Bronchial epithelial cell (primary cell): ENCODE measurements at places on chromosomes 1 and 21. TPM values are rescaled to one million over a fixed set of nuclear protein-coding genes. Genes with fewer than 3 reads are reported as not detected.

DNA sequence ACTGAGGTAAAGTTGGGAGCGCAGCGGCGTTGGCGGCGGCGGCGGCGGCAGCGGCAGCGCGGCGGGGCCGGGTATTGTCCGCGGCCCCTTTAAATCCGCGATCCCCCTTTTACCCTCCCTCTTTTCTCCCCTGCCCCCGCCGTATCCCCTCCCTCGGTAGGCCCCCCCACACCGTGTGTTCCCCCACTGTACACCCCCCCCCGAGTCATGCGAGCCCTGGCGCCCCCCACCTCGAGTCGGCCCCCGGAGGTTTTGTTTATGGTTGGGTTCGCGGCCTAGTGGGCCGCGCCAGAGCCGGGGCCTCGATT lies 169 bp downstream of the UBAP2L start:
- DNase-seq: no peak

DNA sequence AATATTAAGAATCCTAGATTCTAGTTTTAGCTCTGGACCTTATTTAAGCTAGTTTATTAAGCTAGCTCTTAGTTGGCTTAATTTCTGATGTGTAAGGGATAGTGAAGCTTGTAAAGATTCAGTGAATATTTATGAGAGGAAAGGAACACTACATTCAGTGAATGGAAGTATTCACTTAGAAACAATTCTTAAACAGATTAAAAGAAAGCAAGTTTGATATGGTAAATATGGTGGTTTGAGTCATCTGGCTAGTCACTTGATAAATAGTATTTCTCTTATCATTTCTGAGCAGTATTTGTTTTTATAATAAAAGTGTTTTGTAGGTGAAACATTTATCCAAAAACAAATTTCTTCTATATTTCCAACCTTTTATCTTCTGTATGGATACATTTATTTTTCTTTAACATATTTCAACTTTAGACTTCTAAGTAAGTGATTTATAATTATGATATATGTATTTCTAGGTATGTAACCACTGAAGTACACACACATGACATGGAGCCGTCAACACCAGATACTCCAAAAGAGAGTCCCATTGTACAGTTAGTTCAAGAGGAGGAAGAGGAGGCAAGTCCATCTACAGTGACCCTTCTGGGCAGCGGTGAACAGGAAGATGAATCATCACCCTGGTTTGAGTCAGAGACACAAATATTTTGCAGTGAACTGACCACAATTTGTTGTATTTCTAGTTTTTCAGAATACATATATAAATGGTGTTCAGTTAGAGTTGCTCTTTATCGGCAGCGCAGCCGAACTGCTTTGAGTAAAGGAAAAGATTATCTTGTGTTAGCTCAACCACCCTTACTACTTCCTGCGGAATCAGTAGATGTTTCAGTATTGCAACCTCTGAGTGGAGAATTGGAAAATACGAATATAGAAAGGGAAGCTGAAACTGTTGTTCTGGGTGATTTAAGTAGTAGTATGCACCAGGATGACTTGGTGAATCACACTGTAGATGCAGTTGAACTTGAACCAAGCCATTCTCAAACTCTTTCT lies 55.6 kb downstream of the SUCO start:
- peak; percentile 84 for DNase-seq

DNA sequence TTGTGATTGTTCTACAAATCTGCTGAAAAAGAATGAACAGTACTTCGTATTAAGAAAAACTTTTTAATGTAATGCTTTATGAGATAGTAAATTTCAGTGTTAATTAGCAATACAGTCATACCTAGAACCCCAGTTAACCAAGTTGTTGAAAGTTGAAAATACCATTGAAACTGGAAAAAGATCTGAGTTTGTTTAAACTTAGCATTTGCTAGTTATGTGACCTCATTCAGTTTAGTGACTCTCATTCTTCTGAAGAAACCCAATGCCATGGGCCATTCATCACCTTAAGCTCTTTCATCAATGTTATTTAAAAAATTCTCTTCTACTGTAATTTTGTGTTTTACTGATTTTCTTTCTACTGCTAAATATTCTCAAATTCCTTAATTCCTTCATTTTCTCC lies 20.2 kb downstream of the RCOR3 start:
- no peak for DNase-seq

DNA sequence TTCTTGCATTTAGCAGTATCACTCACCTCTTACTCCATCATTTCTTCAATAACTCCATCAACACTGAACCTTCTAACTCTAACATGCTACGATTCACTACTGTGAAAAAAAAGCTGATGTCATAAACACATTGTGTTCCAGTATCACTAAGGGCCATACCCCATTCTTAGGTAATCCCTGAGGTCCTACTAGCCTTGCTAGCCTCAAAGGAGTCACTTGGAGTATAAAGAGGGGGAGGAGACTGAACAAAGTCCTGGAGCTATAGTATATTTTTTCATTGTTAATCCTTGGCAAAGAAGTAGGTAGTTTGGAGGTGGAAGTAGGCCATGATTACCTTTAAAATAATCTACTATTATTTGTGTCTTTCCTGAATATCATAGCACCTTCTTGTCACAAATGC lies at the start of gene SLC44A5:
SLC44A5 (minus strand) TSS at position 101 of the 400 bp plus-strand sequence. CDS start 69,667 bp downstream, outside the sequence.
- no peak for DNase-seq

DNA sequence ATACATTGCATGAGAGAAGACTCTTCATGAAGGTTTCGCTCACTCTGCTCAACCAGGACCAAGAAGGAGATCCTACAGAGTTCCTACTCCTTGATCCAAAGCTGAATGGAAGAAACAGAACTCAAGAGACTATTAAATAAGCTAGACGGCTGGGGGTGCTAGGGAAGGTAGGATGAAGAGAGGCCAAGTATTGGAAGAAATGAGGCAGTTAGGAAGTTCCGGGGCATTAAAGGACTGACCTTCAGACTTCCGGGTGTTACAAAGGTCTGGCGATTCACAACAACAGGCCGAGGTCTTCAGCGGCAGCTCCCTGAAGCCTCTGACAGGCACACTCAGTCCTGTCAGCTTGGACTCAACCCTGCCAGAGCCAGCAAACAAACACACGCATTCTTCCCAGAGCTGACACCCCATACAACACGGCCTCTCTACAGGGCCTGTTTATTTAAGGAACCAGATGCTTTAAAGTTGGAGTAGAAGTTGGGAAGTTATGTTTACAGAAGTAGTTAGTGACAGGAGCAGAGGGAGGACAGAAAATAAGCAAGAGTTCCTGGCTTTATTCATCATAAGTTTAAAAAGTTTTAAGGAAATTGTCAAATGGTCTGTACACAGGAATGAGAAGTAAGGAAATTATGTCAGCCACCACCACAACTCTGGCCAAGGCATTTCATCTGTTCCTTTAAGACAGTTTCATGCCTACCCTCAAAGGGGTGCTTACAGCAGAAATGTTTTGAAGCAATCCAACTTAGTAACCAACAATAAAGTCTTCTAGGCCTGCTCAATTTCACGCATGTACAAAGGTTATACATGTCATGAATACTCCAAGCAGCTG lies 4.7 kb downstream of the SORT1 start:
- DNase-seq: peak; percentile 14

DNA sequence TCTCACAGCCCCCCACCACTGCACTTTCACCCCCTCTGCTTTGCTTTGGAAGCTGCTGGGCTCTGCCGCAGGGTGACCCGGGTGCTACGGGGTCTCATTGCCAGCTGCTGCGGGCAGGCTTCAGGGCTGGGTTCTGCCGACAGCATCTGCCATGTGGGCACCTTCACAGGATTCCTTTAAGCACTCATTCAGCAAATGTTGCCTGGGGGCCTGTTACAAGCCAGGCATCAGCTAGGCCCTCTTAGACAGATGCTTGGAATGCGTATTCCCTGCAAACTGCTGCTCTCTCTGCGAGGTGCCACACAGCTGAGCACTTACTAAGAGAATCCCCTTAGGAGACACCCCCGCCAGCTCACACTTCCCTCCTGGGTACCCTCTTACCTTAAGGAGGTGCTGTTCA lies 29.2 kb downstream of the COL16A1 start:
- no peak for DNase-seq

DNA sequence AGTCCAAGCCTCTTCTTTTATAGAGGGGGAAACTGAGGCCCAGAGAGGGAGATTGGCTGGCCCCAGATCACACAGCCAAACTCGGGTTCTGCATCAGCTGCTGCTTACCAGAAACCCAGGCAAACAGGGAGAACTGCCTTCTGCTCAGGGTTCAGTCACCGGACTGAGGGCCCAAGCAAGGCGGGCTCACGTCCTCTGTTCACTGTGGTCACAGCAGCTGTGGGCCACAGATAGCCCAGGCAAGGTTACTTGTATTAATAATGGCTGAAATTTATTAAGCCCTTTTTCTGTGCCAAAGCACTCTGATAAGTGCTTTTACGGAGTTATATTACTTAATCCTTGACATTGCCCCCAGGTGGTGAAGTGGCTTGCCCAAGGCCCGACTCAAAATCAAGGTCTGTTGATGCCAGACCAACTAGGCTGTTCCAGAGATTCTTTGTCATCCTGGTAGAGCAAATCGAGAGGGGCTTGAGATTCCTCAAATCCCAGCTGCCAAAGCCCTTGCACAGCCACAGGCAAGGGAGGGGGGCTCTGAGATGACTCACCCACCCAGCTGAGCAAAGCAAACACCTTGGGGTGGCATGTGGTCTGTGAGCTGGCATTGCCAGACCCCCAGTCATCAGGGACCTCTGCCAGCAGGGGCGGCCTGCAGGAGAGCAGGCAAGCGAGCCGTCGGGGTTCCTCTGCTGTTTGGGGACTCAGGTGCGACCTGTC lies 36.5 kb downstream of the EPHB2 start:
- DNase-seq: peak; percentile 85

- no peak for DNase-seq
These were observed 48.9 kb downstream of the SLC35D1 start for GRCh38 chr1:67005068-67005467.

Gene PTPN22
- under 0.01 and 0.26 TPM in 2 replicates for total RNA-seq
